CD4-positive, alpha-beta memory T cell (primary cell): ENCODE measurements at places on chromosomes 4 and X.

DNA sequence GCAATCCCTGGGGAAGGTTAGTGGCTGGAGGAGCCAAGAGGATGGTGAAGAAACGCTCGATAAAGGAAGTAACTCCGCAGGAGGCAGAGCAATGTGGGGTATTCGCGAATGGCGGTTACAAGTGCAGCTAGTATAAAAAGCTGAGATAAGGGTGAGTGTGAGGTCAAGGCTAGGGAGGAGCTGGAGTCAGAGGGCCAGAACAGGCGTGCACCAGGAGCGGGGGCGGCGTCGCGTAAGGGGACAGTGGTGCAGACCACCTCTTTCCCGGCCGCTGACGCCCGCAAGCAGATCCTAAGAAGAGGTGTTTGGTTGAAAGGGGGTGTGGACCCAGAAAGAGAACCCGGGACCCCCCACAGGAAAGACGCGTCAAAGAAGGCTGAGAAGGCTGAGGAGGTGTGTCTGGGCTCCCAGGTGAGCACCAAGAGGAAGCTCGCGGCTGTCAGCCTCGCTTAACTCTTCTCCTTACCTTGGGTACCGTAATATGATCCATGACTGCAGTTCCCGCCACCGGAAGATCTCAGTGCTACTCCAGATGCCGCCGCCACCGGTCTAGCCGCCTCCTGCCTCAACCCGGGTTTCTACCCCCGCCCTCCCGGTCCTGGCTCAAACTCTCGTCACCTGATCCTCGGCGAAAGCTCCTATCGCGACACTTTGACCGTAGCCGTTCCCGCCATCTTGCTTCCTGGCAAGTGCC is at the start of gene MTMR8:
Gene MTMR8 (minus strand): TSS at position 579 of the 694 bp plus-strand sequence. CDS start 89 bp downstream, at position 490.
- DNase-seq: peak; percentile 78
- no peaks in the 10 kb centered on the region for H3K27me3 ChIP-seq
- peak within 1 kb of the TSS; percentile 52 for H3K4me3 ChIP-seq
- no peaks in the 10 kb centered on the region for H3K36me3 ChIP-seq
- peaks cover 15% of the 10 kb centered on the region for H3K4me1 ChIP-seq

GRCh38 chrX:118211891-118212816 is 95.5 kb upstream of the KLHL13 start:
- no peak overlapping the region for H3K27ac ChIP-seq
- H3K36me3 ChIP-seq: no peaks in the 10 kb centered on the region
- no peaks in the 10 kb centered on the region for H3K27me3 ChIP-seq
- H3K4me3 ChIP-seq: no peak overlapping the region
- DNase-seq: no peak

DNA sequence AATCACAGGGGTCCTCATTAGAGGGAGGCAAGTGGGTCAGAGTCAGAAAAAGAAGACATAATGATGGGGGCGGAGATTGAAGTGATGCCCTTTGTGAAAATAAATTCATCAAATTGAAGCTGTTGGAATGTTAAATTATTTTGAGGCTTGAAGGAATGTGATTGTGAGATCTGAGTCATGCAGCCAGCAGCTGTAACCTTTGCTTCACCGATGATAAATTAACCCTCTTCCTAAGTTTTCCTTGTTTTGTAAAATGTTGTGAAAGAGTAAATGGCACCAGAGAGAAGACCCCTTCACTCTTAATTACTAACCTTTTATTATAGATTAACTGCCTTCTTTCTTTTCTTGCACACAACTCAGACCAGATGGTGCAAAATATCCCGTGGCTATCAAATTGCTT is 47.7 kb upstream of the FAM9A start:
- no peaks in the 10 kb centered on the region for H3K27me3 ChIP-seq
- H3K27ac ChIP-seq: no peak overlapping the region
- H3K36me3 ChIP-seq: no peaks in the 10 kb centered on the region
- DNase-seq: no peak
- H3K4me1 ChIP-seq: no peaks in the 10 kb centered on the region
- no peak overlapping the region for H3K4me3 ChIP-seq

GRCh38 chrX:150517303-150517910 is 51.0 kb upstream of the MTM1 start:
- no peak overlapping the region for H3K4me3 ChIP-seq
- no peaks in the 10 kb centered on the region for H3K4me1 ChIP-seq
- no peak for DNase-seq
- no peaks in the 10 kb centered on the region for H3K27me3 ChIP-seq
- no peak overlapping the region for H3K27ac ChIP-seq

DNA sequence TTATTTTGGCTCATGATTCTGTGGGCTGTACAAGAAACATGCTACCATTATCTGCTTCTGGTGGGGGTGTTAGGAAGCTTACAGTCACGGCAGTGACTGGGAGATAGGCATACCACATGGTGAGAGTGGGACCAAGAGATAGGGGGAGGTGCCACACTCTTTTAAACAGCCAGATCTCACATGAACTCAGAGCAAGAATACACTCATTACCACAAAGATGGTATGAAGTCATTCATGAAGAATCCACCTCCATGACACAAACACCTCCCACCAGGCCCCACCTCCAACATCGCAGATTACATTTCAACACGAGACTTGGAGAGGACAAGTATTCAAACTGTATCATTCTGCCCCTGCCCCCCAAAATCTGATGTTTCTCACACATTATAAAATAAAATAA is 2396.7 kb downstream of the PCDH7 start:
- no peak for DNase-seq
- no peaks in the 10 kb centered on the region for H3K27me3 ChIP-seq
- H3K4me3 ChIP-seq: no peak overlapping the region
- H3K36me3 ChIP-seq: no peaks in the 10 kb centered on the region
- no peak overlapping the region for H3K27ac ChIP-seq

GRCh38 chrX:10071451-10072144 is 85.2 kb upstream of the CLCN4 start:
- no peak for DNase-seq
- no peaks in the 10 kb centered on the region for H3K36me3 ChIP-seq
- H3K27me3 ChIP-seq: no peaks in the 10 kb centered on the region

DNA sequence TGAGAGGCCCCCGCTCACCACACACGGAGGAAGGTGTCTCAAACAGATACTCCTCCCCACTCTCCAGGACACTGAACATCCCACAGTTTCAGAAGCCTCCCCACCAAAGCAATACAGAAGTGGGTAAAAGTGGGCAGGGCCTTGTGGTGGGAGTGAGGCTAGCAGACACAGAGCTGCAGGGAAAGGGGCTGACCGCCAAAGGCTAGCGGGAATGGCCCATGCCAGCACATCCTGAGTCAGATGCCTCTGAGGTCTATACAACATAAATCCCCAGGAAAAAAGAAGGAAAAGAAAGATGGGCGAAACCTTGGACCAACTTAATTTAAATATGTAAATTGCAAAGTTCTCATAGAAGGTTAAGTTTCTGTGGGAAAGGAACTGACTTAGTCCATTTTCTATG is 21.9 kb upstream of the ARHGAP10 start:
- H3K36me3 ChIP-seq: no peaks in the 10 kb centered on the region
- no peaks in the 10 kb centered on the region for H3K4me1 ChIP-seq
- no peak for DNase-seq
